ENCODE measurements at places on chromosomes 5 and 9.

- DNase-seq, result no peak
Observed at GRCh38 chr9:81396528-81396927, 292.8 kb downstream of the TLE1 start.

- DNase-seq, result no peak
Observed at GRCh38 chr9:37382161-37382981, 40.1 kb upstream of the GRHPR start.

GRCh38 chr5:122076669-122077365, 1.2 kb downstream of the LOX start:
- DNase-seq, result peak; percentile 72

DNA sequence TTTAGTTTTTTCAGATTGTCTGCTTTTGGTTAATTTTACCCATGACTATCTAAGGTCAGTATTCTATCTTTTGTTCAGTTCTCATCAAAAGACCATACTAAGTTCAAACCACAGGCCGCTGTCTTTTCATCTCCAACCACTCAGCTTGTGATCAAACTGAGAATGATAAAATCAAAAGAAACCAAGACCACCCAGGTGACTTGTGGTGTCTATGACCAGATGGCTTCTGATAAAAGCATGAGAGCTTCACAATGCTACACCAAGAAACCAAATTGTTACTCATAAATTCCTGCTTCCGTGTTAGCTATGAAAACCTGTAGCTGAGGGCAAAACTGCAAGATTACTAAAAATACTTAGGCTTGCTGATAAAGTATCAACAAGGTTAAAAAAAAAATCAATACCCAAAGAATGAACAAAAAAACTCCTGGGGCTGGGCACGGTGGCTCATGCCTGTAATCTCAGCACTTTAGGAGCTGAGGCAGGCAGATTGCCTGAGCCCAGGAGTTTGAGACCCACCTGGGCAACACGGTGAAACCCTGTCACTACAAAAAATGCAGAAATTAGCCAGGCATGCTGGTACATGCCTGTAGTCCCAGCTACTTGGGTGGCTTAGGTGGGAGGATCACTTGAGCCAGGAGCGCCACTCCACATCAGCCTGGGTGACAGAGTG, 25.8 kb upstream of the GPX8 start:
- DNase-seq, result peak; percentile 36

DNA sequence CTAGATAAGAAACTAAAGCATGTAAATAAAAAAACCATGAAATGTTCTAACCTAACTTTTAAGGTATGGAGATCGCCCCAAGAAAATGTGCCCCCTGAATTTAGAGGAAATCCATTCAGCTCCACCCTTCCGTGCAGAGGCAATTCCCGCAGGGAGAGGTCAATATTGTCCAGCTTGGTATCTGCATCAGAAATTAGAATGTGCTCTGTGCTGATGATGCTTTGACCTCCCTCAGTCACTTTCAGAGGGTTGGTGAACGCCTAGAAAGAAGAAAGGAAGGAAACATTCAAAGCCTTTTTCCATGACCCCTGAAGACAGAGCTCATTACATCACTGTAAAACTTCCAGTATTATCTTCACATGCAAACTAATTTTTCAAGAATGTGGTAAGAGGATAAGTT, 91.0 kb downstream of the FREM1 start:
- no peak for DNase-seq

- DNase-seq, result no peak
Observed at GRCh38 chr5:150321784-150322183, 19.1 kb upstream of the ARSI start.

- DNase-seq, result no peak
Observed at GRCh38 chr5:10567121-10567591, 3.3 kb downstream of the ANKRD33B start.

DNA sequence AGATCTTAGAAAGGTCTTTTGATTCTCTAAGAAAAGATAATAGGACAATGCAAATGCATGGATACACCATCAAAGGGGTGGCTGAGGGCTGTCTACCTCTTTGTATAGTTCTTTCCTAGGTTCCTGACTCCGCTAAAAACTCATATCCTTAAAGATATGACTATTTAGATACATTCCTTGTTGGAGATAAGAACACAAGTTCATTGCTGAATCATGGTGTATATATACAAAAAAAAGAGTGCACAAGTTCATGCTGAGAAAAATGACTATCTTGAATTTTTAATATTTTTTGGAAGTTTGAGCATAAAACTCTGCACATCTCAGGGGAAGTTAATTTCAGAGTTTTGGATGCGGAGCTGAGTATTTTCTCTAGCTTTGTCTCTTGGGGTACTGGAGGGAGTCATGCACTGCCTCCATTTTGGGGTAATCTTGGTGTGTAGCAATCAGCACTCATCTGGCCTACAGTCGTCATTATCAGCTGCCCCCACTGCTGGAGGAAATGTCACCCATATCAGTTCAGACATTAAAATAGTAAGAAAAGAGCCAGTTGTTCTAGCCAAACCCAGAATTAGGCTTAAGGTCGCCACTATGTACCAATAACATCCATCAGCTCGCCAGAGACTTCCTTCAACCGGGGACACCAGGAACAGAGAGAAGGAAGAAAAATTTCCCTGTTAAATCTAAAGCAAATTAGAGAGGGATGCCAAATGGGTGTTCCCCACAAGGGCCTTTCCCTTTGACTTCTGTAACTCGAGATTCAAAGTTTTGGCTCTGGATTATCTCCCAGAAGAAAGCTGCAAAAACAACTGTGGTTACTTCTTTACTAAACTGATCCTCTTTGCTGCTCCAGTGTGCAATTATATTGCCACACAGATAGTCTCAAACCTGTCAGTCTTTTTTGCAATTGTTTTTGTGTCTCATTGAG, 49.0 kb downstream of the PTTG1 start:
- no peak for DNase-seq

DNA sequence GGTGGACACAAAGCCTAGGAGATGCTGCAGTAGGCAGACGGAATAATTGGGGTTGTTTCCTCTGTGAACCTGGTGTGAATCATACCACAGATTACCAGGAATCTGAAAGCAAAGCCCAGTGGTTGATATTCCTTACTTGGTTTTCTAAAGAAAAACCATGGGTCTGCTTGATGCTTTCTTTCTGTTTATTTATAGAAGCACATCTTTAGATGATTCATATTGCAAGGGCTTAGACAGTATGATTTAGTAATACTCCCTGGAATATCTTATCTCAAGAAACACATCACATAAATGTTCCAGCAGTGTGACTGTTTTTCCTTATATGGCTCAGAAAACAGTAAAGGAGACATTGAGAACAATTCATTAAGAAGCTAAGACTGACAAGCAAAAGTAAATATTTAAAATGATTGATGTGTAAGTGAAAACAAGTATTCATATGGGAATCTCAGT, 623.3 kb downstream of the RAB3C start:
- DNase-seq, result no peak

- DNase-seq, result no peak
Observed at GRCh38 chr5:74839229-74839628, 27.0 kb downstream of the FAM169A start.

GRCh38 chr5:1429496-1429895, 15.7 kb downstream of the SLC6A3 start:
- DNase-seq, result no peak

- DNase-seq, result no peak
Observed at GRCh38 chr5:50299896-50300295, 141.2 kb downstream of the EMB start.

- DNase-seq, result no peak
Observed at GRCh38 chr9:106970219-106970975, 107.4 kb downstream of the ZNF462 start.

GRCh38 chr5:133895979-133896845, 72.2 kb downstream of the C5orf15 start:
- no peak for DNase-seq

- DNase-seq, result peak; percentile 78
Observed at GRCh38 chr5:176810081-176810597, at the start of gene UNC5A. TSS of gene UNC5A (plus strand) at chr5:176810559. CDS start at chr5:176810751, 192 bp downstream.

DNA sequence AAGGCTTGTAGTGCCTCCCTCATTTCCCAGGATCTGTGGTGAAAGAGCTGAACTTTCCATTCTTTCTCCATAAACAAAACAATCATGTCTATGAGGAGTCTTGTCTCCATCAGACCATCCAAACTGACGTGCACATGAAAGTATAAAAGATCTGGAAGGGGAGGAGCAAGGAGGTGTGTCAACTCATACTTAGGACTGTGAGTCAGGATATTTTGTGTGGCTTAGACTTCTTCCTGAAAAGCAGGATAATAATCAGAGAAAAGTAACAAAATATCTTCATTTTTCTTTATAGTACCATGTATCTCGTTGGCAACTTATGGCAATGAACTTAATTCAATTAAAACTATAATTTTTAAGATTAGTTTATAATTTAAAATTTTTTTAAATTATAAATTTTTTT, 96.0 kb upstream of the PRRC1 start:
- DNase-seq, result no peak

DNA sequence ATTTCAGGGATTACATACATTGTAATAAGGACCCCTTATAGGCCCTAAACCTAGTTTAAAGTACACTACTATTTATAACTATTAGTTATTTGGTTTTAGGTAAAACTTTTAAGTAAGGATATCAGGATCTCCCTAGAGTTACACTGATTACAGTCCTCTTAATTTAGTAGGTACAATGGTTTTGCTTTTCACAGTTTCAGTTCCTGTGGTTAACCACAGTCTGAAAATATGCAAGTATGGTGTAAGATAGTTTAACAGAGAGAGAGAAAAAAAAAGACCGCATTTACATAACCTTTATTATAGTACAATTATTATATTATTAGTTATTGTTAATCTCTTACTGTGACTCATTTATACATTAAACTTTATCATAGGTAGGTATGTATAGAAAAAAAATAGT, 725.3 kb upstream of the PTPRD start:
- no peak for DNase-seq

- DNase-seq, result no peak
Observed at GRCh38 chr5:90020575-90021538, 388.7 kb downstream of the CETN3 start.

DNA sequence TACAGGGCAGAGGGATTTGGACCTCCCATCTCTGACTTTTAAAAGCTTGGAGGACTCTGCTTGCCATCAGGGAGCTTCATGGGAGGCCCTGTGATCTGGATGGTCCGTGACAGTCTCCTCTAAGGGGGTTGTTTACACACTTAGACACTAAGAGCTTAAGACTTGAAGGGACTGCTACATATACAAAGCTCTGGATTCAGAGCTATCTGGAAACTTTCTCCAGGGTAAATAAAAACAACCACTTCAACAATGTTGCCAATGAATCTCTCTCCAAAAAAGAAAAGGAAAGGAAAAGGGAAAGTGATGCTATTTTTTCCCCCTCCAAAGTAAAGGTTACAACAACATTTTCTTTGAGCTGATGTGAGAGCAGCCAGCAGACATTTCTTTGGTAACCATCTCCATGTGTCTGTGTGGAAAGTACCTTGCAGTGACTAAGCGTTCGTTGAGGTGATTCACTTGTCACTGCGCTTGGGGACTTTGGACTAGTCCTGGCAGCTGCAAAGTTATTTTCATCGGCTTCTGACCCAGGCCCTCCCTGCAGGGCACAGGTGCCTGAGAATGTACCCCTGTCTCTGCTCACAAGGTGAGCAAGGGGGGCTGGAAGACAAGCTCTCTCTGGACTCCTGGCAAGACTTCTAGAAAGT, 262.1 kb upstream of the KLF4 start:
- DNase-seq, result no peak

- DNase-seq, result no peak
Observed at GRCh38 chr5:172855597-172856292, 21.7 kb downstream of the ERGIC1 start.

- DNase-seq, result no peak
Observed at GRCh38 chr9:3660936-3661335, 135.1 kb upstream of the RFX3 start.

- no peak for DNase-seq
Observed at GRCh38 chr5:5967373-5967772, 411.0 kb downstream of the MED10 start.

- DNase-seq, result no peak
Observed at GRCh38 chr9:135192686-135193085, 105.2 kb downstream of the OLFM1 start.

GRCh38 chr9:79382458-79382857, 189.3 kb upstream of the TLE4 start:
- DNase-seq, result no peak

GRCh38 chr5:75320371-75320770, 16.6 kb upstream of the HMGCR start:
- no peak for DNase-seq

DNA sequence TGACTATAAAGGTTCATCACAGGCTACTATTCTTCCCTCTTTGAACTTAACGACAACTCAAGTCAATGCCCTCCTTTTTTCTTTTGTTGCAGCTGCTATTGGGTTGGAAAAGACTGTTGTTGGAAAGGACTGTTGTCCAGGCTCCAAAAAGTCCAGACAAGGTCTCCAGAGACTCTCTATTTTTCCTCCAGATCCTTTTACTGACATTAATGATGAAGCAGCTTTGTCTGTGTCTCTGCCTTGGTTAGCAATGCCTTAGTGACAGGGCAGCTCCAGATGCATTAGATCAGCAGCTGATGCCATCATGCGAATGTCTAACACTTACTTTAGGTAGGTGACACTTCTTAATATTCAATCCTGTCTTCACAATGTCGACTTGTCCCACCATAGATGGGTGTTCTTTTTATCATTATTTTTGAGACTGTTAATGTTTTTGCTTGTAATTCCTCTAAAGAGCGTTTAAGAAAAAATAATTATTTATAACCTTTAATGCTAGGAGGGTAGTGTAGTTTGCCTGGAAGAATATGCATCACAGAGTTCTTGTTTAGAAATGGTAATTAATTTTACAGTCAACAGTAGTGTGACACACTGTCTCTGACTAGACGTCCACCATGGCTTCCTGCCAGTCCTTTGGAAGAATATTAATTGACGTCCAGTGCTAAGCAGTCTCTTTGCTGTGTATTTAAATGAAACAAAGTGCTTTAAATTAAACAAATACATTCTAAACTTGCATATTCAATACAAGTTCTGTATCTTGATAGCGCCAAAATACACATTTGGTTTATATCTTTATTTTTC, 492.2 kb downstream of the NR2F1-AS1 start:
- DNase-seq, result no peak

Measured in stimulated activated naive CD8-positive, alpha-beta T cell treated with anti-CD3 and anti-CD28 coated beads, Interleukin-15, Interleukin-2, amounts not matched to agents 100 U/mL and 50 U/mL, for 24 hours (primary cell).